ENCODE measurements at places on chromosomes 12 and 14.

DNA sequence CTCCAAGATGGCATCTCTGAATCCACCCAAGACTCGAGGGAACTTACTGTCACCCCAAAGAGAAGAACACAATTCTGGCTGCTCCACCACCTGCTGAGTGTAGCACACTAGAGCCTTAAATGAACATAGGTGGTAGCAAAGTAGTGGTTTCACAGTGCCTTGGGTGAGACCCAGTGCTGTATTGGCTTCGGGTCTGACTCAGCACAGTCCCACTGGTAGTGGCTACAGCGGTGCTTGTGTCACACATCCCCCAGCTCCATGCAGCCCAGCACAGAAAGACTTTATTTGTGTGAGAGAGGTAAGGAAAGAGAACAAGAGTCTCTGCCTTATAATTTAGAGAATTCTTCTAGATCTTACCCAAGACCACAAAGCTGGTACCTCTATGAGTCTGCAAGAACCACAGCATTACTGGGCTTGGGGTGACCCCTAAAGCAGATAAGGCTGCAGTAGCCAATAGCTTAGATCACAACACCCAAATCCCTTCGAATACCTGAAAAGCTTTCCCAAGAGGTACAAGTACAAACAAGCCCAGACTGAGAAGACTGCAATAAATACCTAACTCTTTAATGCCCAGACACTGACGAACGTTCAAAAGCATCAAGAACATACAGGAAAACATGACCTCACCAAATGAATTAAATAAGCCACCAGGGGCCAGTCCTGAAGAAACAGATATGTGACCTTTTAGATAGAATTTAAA, 83.3 kb upstream of the SLC38A4 start:
- DNase-seq = no peak

- DNase-seq = no peak
Observed at GRCh38 chr14:99928963-99929362, 135.8 kb downstream of the EML1 start.

DNA sequence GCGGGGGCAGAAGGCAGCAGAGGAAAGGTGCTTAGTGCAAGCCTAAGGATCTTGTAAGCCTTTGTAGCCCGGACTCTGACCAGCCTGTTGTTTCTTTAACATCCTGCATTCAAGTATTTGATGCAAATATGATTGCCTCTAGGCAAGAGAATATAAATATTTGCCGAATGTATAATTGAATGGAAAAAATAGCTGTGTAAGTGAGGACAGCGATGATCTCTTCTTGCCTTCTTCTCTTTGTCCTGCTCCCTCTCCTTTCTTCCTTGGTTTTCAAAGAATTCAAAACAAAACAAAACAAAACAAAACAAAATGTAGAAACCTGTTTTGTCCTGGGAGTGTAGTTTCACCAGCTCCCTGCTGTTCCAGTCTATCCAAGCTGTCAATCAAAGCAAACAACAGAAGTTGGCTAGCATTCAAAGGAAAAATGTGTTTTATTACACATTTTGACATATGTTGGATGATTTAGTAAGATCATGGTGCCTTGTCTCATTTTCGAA, 74.9 kb upstream of the CPM start:
- DNase-seq = no peak

DNA sequence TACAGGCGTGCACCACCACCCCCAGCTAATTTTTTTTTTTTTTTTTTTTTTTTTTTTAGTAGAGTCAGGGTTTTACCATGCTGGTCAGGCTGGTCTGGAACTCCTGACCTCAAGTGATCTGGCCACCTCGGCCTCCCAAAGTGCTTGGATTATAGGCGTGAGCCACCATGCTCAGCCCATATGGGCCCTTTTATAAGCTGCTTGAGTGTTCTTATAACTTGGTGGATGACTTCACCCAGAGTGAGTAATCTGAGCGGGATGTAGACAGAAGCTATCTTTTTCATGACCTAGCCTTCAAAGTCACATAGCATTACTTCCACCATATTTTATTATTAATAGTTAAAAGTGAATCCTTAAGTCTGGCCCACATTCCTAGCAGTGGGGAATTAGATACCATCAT, 16.4 kb downstream of the BBOF1 start:
- DNase-seq = no peak

GRCh38 chr12:5694759-5695409, 250.2 kb downstream of the ANO2 start:
- no peak for DNase-seq

DNA sequence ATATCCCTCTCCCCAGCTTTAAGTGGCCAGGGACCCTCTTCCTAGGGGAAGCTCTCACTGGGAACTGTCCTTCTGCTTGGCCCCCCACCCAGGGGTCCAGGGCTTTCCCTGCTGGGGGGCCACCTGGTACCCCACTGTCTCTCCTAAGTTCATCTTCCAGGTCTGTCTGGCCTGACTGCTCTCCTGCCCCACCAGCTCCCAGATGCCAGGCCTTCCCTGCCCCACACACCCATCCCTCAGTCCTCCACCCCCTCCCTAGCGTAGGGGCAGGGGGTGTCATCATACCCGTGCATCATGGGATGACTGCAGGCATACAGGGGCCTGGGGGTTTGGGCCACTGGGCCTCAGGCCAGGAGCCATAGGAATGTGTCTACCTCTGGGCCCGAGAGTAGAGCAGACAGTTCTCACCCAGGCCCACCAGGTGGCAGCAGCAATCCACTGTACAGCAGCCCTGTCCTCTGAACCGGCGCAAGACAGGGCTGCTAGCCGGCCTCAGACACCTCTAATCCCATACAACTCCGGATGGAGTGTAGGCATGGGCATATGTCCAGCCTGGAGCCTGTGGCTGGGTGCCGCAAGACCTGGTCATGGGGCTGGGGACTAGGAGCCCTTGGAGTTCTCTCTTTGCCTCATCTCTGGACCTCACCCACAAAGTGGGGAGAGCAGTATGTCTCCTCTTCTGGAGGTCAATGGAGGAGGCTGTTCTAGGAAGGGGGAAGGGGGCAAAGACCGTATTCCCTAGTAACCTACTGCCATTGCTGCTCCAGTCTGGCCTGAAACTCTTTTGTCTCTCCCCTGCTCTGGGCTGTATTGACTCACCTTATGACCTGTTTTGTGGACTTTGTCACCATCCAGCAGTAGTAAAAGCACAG, 10.0 kb upstream of the SMARCD1 start:
- peak; percentile 69 for DNase-seq

GRCh38 chr12:108268397-108268796, 70.7 kb downstream of the CMKLR1 start:
- no peak for DNase-seq

GRCh38 chr12:32822344-32822743, 66.6 kb upstream of the YARS2 start:
- DNase-seq = no peak

GRCh38 chr12:43835264-43835655, 621 bp upstream of the TMEM117 start:
- peak; percentile 16 for DNase-seq
